ENCODE measurements at places on chromosomes 3 and 15.

DNA sequence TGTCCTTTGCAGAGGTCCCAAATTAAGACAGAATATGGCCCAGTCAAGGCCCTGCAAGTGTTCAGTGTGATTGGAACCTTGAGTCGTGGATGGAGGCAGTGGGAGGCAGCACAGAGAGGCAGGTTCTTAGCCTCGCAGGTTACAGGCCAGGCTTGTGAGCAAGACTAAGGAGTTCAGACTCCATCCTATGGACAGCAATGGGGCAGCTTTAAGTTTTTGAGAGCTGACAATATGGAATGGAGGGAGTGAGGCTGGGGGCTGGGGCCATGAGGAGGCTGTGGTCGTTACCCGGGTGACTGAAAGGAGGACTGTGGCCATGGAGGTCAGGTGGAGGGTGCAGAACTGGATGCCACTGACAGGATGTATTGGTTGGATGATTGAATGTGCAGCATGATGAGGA, 74.1 kb upstream of the PRR23C start:
- no peak for DNase-seq

DNA sequence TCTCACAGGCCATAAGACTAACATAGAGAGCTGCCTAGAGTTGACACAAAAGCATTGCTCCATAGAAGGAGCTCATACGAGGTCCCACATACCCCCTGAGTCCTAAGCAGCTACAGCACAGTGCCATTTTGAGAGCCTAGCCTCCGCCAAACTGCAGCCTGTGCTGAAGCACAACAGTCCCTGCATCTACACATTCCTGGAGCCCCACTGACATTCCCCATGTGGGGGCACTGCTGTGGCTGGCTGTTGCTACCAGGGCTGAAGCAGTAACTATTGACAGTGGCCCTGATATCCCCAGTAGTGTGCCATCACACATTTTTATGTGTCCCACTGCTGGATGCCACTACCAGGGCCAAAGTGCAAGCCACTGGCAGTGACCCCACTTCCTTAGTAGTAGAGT, 80.3 kb downstream of the CERS3 start:
- no peak for DNase-seq

GRCh38 chr3:81452418-81452817, 309.0 kb downstream of the GBE1 start:
- no peak for DNase-seq

- no peak for DNase-seq
Measured at GRCh38 chr3:197339841-197340520, 41.6 kb upstream of the DLG1 start.

DNA sequence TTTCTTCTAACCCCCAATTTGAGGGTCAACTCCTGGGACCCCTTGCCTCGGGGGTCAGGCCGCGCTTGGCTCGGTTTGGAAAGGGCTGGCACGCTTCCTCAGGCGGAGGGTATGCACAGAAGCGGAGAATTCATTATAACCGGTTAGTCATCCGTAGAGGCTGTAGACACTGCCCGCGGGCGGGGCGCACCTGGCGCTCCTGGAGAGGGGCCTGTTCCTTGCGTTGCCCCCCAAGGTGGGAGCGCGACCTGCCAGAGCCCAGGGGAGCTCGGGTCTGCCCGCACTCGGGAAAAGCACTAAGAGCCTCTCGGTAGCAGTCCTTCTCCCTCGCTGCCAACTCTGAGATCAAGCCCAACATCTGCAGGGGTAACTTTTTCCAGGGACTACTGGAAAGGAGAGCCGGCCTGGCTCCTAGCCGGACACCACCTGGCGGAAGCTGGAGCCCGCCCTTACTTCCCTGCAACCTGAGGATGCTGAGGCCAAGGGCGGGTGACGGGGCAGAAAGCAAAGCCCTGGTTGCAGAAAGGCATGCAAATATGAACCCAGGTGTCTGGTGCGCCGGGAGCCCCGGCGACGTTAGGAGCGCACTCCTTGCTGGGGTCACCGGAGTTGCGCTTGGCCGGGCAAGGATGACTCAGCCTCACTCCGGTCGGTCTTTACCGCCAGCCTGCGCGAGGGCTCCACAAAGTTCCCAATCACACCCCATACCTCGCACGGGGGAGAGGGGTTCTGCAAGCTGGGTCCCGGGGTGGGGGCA, 1.5 kb upstream of the CACNA2D3 start:
- DNase-seq = no peak
